ENCODE measurements at places on chromosomes 4 and X.

GRCh38 chr4:185395238-185395955 is at the start of gene LRP2BP:
TSS of gene LRP2BP (minus strand) at chr4:185395924. CDS start at chr4:185378186, 17,738 bp downstream.
- DNase-seq = no peak

GRCh38 chr4:80229128-80229527 is 31.8 kb downstream of the PRDM8 start:
- no peak for DNase-seq

- DNase-seq = no peak
Observed at GRCh38 chr4:48051078-48051477, 34.5 kb downstream of the NIPAL1 start.

- no peak for DNase-seq
Observed at GRCh38 chr4:140568507-140569306, at the start of gene UCP1. TSS of gene UCP1 (minus strand) at chr4:140568961. CDS start at chr4:140568729, 232 bp downstream.

DNA sequence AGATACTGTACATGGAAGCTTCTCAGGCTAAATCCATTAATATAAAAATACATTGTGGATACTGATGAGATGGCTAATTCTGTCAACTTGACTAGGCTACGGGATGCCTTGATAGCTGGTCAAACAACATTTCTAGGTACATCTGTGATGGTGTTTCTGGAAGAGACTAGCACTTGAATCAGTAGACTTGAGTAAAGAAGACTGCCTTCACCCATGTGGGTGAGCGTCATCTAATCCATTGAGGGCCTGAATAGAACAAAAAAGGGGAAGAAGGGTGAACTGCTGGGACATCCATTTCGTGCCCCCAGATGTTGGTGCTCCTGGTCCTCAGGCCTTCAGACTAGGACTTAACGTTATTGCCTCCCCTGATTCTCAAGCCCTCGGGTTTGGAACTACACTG is 3.7 kb upstream of the SRP72 start:
- DNase-seq = no peak

DNA sequence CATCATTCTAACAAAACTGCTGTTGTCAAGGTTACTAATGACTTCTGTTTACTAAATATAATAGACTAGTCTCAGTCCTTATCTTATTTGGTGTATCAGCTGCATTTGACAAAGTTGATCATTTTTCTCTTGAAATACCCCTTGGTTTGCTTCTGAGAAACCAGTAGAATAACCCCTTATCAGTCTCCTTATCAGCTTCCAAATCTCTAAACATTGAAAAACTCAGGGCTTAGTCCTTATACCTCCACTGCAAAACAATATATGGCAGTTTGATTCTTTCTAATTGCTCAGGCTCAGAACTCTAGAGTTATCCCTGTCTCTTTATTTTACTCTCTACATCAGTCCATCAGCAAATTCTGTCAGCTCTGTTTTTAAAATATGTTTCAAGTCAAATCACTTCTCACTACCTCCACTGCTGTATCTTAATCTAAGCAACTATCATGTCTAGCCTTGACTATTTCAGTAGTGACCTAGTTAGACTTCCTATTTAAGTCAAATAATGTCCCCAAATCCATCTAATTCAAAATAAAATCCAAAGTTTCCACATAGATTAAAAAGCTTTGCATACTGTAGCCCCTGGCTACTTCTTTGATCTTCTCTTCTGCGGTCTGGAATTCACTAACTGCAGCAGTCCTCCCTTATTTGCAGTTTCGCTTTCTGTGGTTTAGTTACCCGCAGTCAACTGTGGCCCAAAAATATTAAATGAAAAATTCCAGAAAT is 87.1 kb upstream of the NPNT start:
- DNase-seq = no peak

DNA sequence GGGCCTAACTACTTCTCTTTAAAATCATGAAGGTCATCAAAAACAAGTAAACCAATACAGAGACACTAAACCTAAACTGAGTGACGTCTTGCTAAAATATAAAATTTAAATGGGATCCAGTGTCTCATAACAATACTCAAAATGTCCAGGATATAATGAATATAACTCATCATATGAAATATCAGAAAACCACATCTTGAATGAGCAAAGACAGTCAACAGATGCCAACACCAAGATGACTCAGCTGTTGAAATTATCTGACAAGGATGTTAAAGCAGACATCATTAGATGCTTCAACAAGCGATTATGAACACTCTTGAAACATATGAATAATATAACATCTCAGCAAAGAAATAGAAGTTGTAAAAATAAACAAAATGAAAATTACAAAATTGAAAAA is 8.3 kb downstream of the NAP1L2 start:
- no peak for DNase-seq

- DNase-seq = peak; percentile 13
Observed at GRCh38 chrX:130539721-130540321, 138.0 kb downstream of the RBMX2 start.

GRCh38 chr4:94635177-94635576 is 122.6 kb upstream of the BMPR1B start:
- DNase-seq = no peak

DNA sequence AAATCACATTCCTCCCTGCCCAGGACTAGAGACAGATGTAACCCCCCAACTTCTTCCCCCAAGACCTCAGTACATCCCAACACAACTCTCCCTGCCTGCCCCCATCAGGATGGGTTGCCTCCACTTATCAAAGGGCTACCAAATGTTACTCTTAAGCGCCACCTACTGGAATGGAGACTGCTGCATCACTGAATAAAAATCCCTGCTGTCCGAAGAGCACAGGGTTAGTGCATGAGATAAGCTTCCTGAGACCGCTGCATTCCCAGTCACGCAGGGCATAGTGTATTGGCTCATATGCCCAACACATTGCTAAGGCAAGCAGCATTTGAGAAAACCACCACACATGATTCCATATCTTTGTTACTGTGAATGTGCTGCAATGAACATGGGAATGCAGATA is 544.5 kb downstream of the PPP4R3C start:
- DNase-seq = no peak

DNA sequence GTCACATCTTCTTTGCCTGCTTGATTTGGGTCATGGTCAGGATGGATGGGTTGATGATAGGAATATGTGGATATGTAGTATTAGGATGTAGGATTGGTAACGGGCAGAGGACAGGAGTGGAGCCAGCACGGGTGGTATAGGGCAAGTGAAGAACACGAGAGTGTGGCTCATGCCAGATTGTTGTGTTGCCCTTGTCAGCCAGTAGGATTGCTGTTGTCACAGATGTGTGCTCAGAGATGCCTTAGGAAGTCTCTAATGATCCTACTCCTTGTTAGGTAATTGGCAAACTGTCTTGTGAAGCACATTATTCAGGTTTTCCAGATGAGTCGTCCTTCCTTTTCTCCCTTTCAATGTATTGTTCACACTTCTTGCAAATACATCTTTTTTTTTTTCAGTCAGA is 5.5 kb downstream of the ATP10D start:
- no peak for DNase-seq

DNA sequence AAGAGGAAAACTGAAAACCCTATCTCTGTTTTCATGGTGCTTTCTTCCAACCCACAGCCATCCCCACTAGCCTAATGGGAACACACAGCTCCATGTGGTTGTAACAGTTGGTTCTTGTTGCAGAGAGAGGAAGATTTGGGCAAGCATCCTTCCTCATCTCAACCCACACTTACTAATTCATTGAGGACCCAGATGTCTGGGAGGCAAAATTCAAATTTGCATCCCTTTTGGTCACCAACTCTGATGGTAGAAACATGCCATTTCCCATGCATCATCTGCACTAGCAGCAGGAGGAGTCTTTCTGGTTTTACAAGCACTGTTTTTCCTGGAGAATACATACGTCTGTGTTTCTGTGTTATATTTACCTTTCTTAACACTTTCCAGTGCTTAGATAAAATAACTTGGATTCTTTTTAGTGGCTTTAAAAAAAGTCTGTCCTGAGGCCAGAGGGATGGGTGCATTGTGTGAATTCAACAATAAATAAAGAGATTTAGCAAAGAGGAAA is 301.0 kb downstream of the KCTD8 start:
- no peak for DNase-seq

DNA sequence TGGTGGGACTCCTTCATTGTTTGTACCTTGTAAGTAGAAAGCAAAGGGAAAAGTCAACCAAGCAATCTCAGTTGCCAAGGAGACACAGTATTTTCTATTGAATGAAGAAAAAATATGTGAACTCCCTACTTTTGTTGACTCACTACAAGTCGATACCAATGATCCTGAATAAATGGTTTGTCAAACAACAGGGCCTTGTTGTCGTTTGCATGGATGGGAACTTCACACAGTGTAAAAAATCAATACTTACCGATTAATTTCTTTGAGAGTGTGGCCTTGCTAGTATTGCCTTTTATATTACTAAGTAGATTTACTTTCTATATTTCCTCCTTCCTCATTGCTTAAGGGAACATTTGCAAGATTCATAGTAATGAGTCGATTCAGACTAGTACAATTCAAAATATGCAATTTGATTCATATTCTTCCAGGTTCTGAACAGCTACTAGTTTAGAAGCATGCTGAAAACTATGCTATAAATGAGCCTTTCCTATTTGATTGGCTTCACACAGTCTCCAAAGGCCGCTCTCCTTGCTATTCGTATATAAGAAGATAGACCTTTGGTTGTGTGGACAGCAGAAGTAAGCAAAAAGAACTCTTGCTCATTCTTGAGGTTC is 108.0 kb downstream of the ZNF330 start:
- no peak for DNase-seq

GRCh38 chr4:2462992-2463762 is 5.7 kb upstream of the RNF4 start:
- DNase-seq = no peak

DNA sequence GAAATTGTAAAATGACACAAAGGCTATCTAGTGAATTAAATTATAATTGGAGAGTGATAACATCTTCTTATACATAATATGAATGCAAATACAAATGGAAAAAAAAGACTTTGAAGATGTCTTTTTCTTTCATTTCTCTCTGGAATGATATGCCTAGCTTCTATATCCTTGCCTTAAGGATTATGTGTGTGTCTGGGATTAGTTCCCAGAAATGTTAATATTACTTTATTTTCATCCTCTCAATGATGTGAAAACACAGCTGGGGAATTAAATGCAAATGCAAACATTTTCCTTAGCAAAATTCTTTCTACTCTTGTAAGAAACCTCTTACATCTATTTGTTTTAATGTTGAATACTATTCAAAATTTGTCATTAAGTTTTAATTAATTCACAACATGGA is 441.9 kb downstream of the FSTL5 start:
- DNase-seq = no peak

- DNase-seq = no peak
Observed at GRCh38 chr4:119832776-119833175, 204.2 kb upstream of the PDE5A start.

- no peak for DNase-seq
Observed at GRCh38 chrX:122552286-122552800, 631.7 kb upstream of the GRIA3 start.

GRCh38 chrX:68396953-68397352 is 36.3 kb downstream of the OPHN1 start:
- DNase-seq = no peak

DNA sequence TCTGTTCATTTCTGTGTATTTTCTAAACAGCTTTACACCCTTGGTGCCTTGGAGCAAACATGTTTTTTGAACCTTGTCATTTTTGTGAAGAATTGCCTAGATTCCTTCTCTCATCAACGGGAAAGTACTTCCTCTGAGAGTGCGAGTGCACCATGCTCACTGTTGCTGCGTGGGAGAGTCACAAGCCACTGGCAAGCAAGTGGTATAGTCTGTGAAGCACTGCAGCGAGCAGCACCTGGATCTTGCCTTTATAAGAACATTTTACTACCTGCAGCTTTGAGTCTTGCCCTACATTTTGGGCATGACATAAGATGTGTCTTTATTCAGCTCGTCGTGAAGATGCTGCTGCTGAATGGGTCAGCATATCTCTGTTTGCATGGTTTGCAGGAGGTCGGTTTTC is 44.9 kb downstream of the HADH start:
- peak; percentile 16 for DNase-seq

- DNase-seq = no peak
Observed at GRCh38 chrX:29880977-29881376, 334.4 kb upstream of the MAGEB2 start.

All from stimulated activated naive CD4-positive, alpha-beta T cell (primary cell).